ENCODE measurements at places on chromosomes 3 and 15.

- no peak for DNase-seq
Measured at GRCh38 chr3:192260116-192261010, 467.0 kb downstream of the FGF12 start.

DNA sequence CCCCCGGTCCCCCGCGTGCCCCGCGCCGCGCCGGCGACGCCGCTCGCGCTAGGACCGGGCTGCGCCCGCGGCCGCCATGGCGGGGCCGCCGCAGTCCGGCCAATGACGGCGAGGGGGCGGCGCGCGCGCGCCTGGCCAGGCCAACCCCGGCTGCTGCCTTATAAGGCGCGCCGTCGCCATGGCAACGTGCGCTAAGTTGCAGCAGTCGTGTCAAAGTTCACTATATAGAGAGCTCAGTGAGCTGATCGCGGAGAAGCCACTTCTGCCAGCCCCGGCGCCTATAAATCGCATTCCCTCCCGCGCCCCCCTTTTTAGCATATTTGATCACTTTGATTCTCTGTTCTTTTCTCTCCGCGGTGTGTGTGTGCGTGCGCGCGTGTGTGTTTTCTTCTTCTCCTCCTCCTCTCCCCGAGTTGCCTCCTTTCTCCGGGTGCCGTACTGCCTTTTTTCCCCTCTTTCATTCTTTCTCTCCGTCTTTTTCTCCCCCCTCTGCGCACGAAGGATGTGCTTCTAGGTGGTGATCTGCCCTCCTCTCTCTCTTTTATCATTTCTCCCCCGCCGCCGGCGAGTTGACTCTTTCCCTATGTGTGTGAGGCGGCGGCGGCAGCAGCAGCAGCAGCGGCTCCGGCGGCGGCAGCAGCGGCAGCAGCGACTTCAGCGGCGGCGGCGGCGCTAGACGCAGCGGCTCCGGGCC is at the start of gene NR2F2:
NR2F2 (plus strand) TSS at position 251 of the 694 bp plus-strand sequence. CDS start 1,406 bp downstream, outside the sequence.
- peak; percentile 94 for DNase-seq

DNA sequence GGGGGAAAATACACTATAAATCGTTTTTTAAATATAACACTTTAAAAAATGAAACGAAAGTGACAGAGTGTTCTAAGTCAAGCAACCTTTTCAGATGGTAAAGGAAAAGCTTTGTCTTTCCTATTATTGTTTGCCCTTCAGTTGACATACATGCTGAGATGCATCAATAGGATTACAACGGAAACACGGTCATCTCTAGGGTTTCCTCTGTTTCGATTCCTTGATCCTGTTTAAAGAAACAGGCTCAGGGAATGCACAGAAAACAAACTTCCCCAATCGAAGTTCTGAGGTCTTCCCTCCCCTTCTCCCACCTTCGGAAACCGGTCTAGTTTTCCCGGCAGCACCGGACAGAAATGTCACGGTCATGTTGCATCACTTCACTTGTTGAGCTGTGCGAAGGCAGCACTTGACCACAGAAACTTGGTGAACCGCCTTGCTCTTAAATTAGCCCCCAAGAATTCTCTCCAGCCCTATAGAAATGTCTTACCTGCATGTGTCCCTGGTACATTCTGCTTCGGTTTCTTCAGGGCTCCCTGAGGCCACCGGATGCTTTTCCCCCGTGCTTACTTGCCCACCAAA is 556 bp downstream of the PEX5L start:
- no peak for DNase-seq

GRCh38 chr3:53160660-53161449 is at the start of gene PRKCD:
Gene PRKCD, plus strand, starts transcription at chr3:53161209. Its CDS starts 17,214 bp downstream, at chr3:53178423.
- peak; percentile 16 for DNase-seq

DNA sequence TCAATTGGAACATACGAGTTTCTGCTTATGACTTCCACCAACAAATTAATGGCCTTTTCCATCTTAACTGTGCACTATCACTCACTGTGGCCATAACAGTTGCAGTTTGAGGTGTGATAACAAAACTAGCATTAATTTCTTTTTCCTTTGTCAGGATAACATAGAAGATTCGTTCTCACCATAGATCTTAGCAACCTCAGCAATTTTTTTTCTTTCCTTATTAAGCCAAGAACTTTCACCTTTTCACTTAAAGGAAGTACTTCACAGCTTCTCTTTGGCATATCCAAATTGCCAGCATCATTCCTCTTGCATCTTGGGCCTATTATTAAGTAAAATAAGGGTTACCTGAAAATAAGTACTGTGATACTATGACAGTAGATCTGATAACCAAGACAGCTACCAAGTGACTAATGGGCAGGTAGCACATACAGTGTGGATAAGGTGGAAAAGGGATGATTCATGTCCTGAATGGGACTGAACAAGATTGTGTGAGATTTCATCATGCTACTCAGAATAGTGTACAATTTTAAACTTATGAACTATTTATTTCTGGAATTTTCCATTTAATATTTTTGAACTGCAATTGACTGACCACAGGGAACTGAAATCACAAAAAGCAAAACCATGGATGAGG is 46.6 kb downstream of the CEP70 start:
- DNase-seq, result no peak

DNA sequence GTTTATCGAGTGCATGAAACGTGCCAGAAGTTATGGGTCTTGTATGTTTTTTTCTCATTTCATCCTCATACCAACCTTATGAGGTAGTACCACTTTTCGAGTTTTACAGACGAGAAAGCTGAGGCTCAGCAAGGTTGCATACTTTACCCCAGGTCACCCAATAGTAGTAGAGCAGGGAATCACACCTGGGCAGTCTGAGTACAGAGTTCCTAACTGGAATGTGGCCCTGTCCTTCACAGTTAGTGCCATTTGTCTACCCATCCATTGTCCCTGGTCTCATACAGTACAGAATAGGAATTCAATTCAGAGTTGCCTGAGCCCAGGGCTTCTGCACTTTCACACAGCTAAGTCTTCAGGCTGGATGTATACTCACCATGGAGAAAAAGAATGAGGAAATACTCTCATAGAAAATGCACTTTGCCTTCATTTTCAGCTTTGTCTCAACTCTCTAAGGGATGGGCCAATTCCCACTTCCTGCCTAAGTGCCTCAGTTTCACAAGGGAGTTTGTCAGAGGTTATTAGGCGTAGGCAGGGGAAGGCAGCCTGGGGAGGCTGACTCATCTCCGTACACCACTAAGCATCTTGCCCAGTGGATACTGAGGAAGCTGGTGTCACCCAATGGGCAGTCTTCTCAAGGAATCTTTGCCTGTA is 93.2 kb downstream of the TMEM212 start:
- no peak for DNase-seq

DNA sequence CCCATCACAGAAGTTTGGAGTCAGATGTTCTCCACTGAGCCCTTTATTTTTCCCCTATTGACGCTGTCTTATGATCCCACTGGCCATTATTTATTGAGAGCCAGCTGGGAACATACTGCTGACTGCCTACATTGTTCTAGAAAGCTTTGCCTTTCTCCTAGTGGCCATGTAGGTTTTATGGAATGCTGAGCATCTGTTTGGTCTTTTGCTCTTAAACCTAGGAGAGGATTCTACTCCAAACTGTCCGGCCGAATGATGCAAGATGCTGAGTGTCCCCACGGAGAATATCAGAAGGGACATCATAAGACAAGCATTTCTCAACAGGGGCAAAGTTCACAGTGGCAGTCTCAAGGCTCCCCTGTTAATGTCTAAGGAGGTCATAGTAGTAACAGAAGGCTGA is 171.4 kb downstream of the ARRDC4 start:
- no peak for DNase-seq

GRCh38 chr3:159586571-159587202 is 401.9 kb upstream of the IL12A start:
- DNase-seq, result no peak

DNA sequence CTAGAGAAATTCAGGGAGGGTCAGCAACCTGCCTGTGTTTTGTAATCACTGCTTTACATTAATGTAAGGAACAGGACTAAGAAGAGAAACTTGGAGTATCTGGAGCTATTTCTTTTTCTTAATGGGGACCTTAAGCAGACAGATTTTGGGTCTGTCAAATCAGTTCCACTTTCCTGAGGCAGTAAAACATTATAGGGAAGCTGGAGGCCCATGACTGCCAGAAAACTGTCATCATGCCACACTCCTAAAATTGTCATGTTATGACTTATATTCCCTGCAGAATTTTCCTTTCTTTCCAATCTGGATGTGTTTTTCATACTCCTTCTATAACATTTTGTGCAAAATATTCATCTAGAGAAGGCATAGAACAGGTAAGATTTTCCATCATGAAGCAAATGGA is 28.8 kb downstream of the DGKG start:
- no peak for DNase-seq

- DNase-seq, result no peak
Measured at GRCh38 chr15:71810256-71811035, at the start of gene NR2E3. Gene NR2E3, plus strand, starts transcription at chr15:71810554. Its CDS starts 190 bp downstream, at chr15:71810744.

GRCh38 chr3:143769616-143770015 is 78.7 kb downstream of the SLC9A9 start:
- DNase-seq, result peak; percentile 21

GRCh38 chr15:34933432-34933975 is 36.0 kb downstream of the AQR start:
- DNase-seq, result no peak

GRCh38 chr15:70114221-70114620 is 16.5 kb upstream of the TLE3 start:
- DNase-seq, result no peak

- DNase-seq, result no peak
Measured at GRCh38 chr3:153061938-153062528, 100.0 kb upstream of the RAP2B start.

GRCh38 chr3:127853681-127854080 is 31.4 kb upstream of the MGLL start:
- no peak for DNase-seq

- DNase-seq, result no peak
Measured at GRCh38 chr3:160935413-160936095, 169.6 kb downstream of the B3GALNT1 start.

DNA sequence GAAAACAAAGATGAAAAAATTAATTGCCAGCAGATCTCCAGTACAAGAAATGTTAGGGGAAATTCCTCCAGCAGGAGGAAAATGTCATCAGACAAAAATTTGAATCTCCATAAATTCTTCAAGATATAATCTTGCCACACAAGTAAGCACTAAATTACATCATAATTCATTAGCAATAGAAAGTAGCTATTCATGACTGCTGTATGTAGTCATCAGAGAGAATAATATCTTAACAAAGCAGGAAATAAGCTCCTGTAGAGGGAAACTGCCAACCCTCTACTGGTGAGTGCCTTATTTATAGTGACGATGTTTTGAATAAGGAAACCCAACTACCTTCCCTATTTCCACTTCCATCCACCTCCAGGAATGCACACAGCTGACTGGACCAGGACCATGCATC is 15.8 kb upstream of the SLC27A2 start:
- peak; percentile 49 for DNase-seq

DNA sequence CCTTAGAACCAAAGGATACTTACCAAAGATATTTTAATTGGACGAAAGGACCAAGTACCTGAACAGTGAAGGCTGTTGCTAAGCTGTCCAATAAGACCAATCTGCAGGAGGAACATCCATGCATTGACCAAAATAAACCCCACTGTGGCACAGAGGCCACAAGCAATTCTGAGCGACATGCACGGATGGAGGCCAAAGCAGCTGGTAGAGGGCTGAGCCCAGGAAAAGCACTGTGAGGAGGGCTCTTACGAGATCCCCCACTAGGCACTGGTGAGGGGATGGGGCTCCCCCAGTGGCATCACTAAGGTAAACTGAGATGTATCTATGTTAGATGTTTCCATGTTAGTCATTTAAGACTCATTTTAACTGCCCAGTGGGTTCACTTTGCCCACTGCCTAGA is 720.2 kb upstream of the LMCD1 start:
- DNase-seq, result no peak

GRCh38 chr3:106643684-106644161 is 733.5 kb upstream of the CCDC54 start:
- no peak for DNase-seq

- no peak for DNase-seq
Measured at GRCh38 chr3:474828-475227, 278.3 kb downstream of the CHL1 start.

DNA sequence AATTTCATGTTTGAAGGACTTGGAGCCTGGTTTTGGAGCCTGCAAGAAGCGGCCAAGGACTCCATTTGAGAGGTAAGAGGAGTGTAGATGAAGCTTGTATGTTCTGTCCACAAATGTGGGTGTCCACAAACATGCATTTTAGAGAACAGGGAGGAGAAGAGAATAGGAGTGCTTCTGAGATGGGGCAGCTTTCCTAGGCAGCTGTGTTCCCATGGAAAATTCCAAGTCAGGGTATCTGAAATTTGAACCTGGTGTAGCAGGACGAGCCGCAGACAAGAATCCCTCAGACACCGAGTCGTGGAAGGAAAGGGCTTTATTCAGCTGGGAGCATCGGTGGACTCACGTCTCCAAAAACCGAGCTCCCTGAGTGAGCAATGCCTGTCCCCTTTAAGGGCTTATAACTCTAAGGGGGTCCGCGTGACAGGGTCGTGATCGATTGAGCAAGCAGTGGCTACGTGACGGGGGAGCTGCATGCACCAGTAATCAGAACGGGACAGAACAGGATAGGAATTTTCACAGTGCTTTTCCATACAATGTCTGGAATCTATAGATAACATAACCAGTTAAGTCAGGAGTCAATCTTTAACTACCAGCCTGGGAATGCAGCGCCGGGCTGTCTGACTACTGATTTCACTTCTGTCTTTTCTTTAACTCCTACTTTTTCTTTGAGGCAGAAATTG is 71.4 kb upstream of the WDR72 start:
- DNase-seq, result no peak

DNA sequence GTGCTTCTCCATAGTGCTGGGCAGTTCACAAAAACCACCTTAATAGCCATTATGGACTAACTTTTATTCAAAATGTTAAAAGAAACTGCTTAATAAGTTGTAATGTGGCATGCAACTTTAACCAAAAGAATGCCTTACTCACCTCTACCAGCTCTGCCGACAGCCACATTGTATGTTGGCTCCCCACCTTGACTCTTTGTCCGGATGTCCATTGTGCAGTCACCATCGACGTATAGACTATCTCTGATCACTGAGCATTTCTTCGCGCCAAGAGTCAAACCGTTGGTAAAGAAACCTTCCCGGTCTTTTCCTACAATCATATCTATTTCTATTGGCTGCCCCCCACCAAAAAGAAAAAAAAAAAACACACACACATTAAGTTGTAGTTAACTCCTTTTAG is 2.5 kb downstream of the PFN2 start:
- DNase-seq, result no peak

- DNase-seq, result no peak
Measured at GRCh38 chr3:52998771-52999513, 46.9 kb downstream of the SFMBT1 start.

GRCh38 chr3:187146389-187146788 is 7.1 kb upstream of the RPL39L start:
- DNase-seq, result no peak

All from AG04449 (cell line).